ENCODE measurements at places on chromosomes 3 and 15. TPM values are rescaled to one million over a fixed set of nuclear protein-coding genes. Genes with fewer than 3 reads are reported as not detected.

SH3GL3 gene
- total RNA-seq, result not detected

GRCh38 chr15:31228011-31228484, 98.6 kb upstream of the KLF13 start:
- no peak overlapping the region for H3K4me3 ChIP-seq
- H3K27ac ChIP-seq, result no peak overlapping the region
- no peaks in the 10 kb centered on the region for H3K27me3 ChIP-seq
- H3K4me1 ChIP-seq, result peaks cover 16% of the 10 kb centered on the region

PSTPIP1 gene
- 164 TPM for total RNA-seq

AEN gene
- 55.5 TPM for total RNA-seq

GRCh38 chr3:59284926-59285325, 235.1 kb upstream of the CFAP20DC start:
- H3K27me3 ChIP-seq, result no peaks in the 10 kb centered on the region
- H3K36me3 ChIP-seq, result no peaks in the 10 kb centered on the region
- peaks cover 20% of the 10 kb centered on the region for H3K4me1 ChIP-seq
- DNase-seq, result no peak

DNA sequence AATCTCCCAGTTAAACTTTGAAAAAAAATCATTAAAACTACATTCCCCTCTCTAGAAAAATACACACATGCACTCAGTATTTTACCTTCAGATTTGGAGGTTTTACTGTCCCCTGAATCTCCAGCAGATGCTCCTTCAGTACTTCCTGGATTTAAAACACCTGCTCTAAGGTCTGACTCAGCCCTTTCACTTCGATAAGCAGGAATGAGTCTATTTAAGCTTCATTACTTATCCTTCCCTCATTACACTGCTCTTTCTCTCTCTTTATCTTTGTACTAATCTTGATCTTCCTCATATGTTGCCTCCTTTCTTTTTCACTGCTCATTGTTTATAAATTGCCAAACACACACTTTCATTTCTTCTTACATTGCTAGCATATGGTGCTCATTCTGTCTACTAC, 443.9 kb downstream of the DIPK2A start:
- H3K4me1 ChIP-seq, result no peaks in the 10 kb centered on the region
- H3K36me3 ChIP-seq, result no peaks in the 10 kb centered on the region
- DNase-seq, result no peak
- H3K4me3 ChIP-seq, result no peak overlapping the region

EMC7 gene
- total RNA-seq, result 62.7 TPM

DNA sequence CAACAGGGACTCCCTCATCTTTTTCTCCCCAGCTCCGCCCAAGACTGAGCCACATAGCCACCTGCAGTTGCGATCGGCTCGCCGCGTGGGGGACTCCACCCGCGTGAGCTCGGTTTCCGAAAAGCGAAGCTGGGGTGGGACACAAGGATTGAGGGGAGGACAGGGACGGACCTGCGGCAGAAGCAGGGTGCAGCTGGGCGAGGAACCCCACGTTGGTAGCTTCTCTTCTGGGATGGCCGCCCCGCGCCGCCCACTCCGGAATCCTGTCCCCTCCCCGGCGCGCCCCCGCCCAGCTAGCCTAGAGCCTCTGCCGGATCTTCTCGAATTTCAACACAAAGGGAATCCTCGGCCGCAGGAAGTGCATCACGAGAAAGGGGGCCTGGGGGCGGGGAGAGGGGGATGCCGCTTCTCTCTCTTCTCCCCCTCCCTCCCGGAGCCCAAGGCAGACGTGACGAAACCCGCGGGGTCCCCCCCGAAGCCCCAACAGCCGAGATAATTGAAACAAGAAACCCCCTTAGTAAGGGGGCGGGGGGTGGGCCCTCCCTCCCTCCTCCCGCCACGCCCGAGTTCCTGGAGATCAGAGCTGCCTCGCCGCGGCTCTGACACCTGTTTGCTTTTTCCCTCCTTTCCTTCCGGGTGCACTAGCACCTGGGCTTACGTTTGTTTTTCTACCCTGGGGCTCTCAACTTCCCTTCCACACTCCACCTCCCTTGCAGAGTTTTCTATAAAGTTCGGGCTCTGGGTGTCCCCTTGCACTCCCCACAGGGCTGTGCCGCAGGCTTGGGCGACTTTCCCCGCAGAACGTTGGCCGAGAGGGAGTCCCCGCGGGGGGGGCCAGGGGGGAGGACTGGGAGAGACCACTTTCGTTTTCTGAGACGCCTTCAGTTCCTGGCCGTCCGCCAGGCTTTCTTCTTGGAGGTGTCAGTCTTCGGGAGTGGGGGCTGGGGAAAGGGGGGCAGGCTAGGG, 1.3 kb upstream of the KCNH8 start:
- peaks cover 12% of the 10 kb centered on the region for H3K4me1 ChIP-seq
- no peak overlapping the region for H3K27ac ChIP-seq
- no peaks in the 10 kb centered on the region for H3K36me3 ChIP-seq
- H3K4me3 ChIP-seq, result peak overlapping the region; percentile 76

SMARCC1 gene
- total RNA-seq, result 87.2 TPM

- peaks cover 6% of the 10 kb centered on the region for H3K4me1 ChIP-seq
- no peak for DNase-seq
- H3K27ac ChIP-seq, result no peak overlapping the region
- H3K4me3 ChIP-seq, result no peak overlapping the region
Measured at GRCh38 chr3:15513116-15513515, 8.4 kb downstream of the COLQ start.

CPNE9 gene
- not detected for total RNA-seq

GRCh38 chr3:41502481-41502880, 303.2 kb downstream of the CTNNB1 start:
- H3K36me3 ChIP-seq, result no peaks in the 10 kb centered on the region
- no peak for DNase-seq
- H3K4me3 ChIP-seq, result no peak overlapping the region
- H3K27ac ChIP-seq, result no peak overlapping the region
- H3K4me1 ChIP-seq, result no peaks in the 10 kb centered on the region

- peaks cover 10% of the 10 kb centered on the region for H3K4me1 ChIP-seq
- H3K27me3 ChIP-seq, result peaks cover 16% of the 10 kb centered on the region
- DNase-seq, result no peak
- peak overlapping the region; percentile 51 for H3K4me3 ChIP-seq
Measured at GRCh38 chr3:46565607-46566039, 479 bp downstream of the LRRC2 start.

RPP25 gene
- 3.8 TPM for total RNA-seq

LRRIQ4 gene
- total RNA-seq, result not detected

CSNK1G1 gene
- total RNA-seq, result 17.5 TPM

SAXO2 gene
- total RNA-seq, result not detected
